Activated T-cell treated with anti-CD3 and anti-CD28 coated beads, Interleukin-2, amount 50 U/mL, for 24 hours (primary cell): ENCODE measurements at places on chromosomes 13 and 19.

- no peak for DNase-seq
These were observed 12.7 kb upstream of the SLC44A2 start for GRCh38 chr19:10612499-10613119.

- DNase-seq = no peak
These were observed 11.5 kb upstream of the KANK2 start for GRCh38 chr19:11208561-11209471.

DNA sequence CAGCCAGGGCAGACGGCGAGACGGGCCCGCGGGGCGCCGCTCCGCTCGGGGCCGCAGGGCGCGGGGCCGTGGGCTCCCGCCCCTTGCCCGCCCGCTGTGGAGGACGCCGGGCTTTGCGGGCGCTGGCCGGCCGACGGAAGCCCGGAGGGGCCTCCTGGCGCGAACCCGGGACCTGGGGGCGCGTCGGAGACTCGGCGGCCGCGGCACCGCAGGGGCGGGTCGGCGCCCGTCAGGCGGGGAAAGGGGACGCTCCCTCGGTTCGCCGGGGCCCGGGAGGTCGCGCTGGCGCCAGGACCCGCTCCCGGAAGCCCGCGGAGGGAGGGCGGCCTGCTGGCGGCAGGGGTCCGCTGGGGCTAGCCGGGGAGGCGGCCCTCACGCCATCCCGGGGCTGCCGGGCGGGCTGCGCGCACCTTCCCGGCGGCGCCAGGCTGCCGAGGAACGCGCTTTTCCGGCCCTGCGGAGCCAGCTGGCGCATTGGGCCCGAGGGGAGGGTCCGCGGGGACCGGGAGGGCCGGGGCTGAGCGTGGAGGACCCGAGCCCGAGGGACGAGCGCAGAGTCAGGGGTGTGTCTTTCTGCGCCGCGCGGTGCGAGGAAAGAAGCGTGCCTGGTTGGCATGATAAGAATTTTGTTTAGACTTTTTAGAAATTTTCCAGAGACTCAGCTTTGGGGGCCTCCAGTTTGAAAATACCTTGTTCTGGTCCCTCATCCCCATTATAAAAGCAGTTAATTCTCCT is 511 bp downstream of the GARRE1 start:
- peak; percentile 67 for DNase-seq

GRCh38 chr19:40510526-40511115 is 43.8 kb downstream of the SPTBN4 start:
- no peak for DNase-seq

GRCh38 chr19:13020002-13020414 is 24.7 kb downstream of the NFIX start:
- DNase-seq = no peak

- DNase-seq = no peak
These were observed 6.9 kb downstream of the GIPR start for GRCh38 chr19:45674946-45675345.

DNA sequence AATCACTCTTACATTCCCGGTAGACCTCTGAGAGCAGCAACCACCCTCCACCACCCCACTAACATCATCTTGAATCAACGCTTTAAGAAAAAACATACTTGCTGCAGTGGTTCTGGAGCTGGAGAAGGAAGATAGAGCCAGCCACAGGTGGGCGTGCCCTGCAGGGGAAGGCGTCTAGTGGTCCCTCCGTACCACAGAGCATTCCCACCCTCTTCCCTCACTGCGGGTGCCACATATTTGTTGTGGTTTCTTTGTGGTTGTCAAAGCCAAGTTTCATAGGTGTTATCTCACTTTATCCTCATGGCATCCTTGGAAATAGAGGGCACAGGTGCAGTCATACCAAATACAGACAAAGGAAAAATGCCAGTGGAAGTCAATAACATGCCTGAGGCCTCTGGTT is 22.2 kb downstream of the COL4A2 start:
- no peak for DNase-seq

GRCh38 chr13:50543782-50544181 is 299.7 kb downstream of the DLEU7 start:
- no peak for DNase-seq

DNA sequence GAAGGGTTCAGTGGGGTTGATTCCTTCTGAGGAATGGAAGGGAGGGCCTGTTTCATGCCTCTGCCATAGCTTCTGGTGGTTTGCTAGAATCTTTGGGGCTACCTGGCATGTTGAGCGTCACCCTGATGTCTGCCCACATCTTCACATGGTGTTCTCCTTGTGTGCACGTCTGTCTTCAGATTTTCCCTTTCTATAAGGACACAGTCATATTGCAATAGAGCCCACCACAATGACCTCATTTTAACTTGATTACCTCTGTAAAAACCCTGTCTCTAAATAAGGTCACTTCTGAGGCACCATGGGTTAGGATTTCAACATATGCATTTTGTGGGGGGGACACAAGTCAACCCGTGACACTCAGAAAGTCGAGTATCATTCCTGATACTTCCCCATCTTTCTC is 257.9 kb downstream of the COG6 start:
- DNase-seq = no peak

GRCh38 chr13:23205807-23206206 is 25.0 kb downstream of the SGCG start:
- DNase-seq = no peak

GRCh38 chr13:23988546-23989122 is 91.3 kb upstream of the C1QTNF9B start:
- DNase-seq = no peak

DNA sequence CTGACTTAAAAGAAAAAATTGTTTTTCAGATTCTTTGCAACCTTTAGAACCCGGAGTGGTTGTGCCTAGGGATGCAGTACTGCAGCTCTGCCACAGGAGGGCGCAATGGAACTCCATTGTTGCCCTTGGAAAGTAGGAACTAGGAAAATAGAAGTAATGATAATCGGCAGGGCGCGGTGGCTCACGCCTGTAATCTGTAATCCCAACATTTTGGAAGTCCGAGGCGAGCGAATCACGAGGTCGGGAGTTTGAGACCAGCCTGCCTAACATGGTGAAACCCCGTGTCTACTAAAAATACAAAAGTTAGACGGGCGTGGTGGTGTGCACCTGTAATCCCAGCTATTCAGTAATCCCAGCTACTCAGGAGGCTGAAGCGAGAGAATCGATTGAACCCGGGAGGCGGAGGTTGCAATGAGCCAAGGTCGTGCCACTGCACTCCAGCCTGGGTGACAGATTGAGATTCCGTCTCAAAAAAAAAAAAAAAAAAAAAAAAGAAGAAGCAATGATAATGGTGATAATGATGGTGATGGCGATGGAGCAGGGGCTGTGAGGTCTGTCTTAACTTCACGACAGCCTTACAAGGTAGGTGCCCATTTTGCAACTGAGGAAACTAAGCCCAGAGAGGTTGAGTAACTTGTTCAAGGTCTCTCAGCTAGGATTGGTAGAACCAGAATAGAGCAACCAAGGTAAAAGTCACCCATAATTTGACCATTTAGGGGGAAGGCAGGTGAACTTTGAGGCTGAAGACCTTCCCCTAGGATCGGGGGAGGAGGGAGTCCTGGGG is 5.5 kb upstream of the ADAMTS10 start:
- peak; percentile 70 for DNase-seq

DNA sequence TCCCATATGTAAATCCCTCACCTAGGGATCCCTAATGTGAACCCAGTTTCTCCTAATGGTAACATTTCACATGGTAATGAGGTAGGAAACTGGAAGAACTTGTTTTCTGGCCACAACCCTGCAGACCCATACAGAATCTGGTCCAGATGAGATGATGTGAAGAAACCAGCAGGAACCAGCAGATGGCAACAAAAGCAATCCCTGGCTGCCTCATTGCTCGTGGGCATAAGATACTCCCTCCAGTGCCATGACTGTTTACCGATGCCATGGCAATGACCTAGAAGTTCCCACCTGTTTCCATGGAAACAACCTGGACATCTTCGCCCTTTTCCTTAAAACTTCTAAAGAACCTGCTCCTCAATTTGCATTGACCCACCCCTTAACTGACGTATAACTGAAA is 1.4 kb upstream of the CD209 start:
- DNase-seq = peak; percentile 28

DNA sequence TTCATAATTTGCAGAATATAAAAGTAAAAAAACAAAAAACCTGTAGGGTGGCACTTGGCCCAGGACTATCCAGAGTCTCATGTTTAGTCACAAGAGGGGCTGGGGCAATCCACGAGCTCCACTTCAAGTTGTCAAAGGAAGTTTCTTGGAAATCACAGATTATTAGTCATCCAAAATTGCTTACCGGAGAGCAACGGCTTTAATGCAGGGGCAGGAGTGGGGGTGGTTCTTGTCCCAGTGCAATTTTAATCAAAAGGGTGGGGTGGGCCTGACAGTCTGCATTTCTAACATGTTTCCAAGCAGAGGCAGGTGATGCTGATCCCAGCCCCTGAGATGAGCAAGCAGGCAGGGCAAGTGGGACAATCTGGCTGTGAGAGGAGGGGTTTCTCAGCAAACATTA is 233.9 kb downstream of the ABCC4 start:
- no peak for DNase-seq

- peak; percentile 75 for DNase-seq
These were observed 713 bp downstream of the KRI1 start for GRCh38 chr19:10565028-10565566.

DNA sequence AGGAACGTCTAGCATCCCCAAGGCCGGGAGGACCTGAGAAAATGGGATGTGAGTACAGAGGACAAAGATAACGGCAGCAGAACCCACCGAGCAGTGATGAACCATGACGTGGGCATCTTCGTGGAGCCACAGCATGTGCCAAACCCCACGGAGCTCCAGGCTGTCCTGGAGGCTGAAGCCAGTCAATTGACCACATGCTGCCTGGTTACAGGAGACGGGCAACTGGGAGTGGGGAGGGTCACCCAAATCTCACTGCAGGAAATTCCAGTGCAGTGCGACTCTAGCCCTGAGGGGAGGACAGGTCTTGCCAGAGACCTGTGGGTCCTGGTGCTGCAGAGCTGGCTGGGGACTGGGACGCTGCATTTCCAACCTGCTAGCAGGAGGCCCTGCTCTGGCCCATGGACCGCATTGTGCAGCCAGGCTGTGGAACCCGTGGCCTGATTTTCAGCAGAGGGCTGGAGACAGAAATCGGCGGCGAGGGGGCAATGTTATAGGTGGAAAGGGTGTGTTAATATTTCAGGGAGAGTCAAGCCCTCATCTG is 3.2 kb upstream of the GRTP1 start:
- no peak for DNase-seq

GRCh38 chr19:21602082-21602658 is 96.8 kb downstream of the ZNF429 start:
- DNase-seq = no peak

DNA sequence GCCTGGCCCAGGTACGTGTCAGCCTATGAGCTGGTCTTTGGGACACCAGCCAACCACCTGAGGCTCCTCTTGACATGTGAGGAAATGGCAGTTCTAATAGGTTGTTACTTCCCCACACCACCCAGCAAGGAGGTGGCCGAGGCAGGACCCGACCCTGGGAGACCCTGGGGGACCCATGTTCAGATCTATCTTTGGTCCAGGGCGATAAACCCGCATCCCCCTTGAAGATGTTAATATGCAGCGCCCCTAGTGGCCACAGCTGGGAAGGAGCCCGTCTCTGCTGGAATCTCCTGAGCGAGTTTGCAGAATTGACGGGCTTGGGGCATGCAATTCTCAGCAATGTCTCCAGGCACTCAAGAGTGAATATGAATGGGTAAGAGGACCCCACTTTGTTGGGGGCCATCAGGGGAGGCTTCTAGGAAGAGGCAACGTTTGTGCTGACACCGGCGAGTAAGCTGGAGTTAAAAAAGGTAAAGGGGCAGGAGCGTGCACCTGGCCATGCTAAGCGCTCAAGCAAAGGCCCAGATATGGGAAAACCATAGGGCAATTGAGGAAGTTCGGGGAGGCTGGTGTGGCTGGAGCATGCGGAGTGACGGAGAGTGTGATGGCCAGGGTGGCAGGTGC is 1.5 kb upstream of the MYO1F start:
- DNase-seq = peak; percentile 89

DNA sequence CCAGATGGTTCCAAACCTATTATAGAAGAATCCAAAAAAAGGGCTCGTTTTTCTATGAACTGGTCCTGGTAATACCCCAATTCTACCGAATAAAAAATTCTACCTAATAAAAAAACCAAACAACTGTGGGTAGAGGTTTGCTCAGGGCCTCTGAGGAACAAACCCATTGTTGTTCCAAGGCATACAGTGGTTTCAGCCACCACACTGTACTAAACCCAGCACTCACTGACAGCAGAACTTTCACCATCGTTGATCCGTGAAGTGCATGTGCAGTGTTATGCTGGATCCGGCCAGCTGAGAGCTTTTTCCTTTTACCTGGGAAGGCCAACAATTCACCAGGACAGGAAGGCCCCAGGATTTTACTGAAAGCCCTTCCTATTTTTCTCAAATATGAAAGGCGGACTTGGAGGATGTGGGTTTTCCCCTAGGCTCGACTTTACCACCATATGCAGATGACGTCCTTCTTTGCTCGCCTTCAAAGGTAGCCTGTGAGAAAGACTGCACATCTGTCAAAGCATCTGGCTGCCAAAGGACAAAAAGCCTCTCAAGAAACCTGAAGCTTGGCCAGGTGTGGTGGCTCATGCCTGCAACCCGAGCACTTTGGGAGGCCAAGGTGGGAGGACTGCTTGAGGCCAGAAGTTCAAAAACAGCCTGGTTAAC is 7.2 kb upstream of the PABPC3 start:
- DNase-seq = no peak

GRCh38 chr19:663682-664117 is 686 bp upstream of the RNF126 start:
- DNase-seq = no peak

- DNase-seq = no peak
These were observed 549.6 kb downstream of the PCDH17 start for GRCh38 chr13:58181111-58181510.

DNA sequence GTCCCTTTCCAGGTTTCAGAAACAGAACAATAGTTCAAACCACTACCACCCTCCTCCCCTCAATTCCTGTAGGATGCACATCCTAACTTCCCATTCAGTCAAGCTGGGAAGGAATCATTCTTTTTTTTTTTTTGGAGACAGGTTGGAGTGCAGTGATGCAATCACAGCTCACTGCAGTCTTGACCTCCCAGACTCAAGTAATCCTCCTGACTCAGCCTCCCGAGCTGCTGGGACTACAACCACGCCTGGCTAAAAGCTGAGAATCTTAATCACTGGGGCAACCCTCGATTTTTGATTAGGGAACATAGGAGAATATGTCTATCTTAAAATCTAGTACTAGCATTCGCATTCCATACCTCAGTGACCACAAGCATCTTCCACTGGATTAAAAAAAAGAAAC is 146.2 kb downstream of the ABCC4 start:
- DNase-seq = no peak

DNA sequence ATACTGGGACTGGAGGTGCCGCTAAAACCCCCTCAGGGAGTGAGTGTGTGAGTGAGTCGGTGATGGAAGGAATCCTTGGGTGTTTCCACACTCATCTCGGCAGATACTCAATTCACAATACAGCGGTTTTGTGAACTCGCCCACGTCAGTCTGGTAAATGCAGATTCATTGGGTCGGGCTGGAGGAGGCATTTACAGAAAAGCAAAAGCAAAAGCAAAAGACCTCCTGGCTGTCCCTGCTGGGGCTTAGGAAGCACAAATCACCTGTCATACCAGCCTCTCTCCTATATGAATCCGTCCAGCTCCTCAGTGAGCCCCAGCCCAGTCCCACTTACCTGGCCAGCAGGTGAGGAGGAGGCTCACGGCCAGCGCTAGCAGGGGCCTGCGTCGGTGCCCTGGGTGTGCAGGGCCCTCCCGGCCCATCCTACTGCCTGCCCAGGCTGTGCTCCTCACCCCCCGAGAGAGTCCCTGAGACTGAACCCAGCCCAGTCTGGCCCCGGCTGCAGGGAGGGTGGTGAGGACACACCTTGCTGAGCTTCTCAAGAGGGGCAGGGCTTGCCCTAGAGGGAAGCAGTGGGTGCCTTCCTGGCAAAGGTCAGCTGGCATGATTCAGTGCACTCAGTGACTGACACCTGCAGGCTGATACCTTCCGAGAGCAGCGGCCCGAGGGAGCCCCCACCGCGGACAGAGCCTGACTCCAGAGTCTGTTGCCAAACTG is at the start of gene MUC16:
Gene MUC16, minus strand, starts transcription at position 475 of the 717 bp plus-strand sequence.
- DNase-seq = no peak
